ENCODE measurements at places on chromosomes 12 and 14.

GRCh38 chr12:70885956-70886355 is 34.6 kb downstream of the PTPRR start:
- DNase-seq: no peak

GRCh38 chr14:31194661-31195060 is 12.9 kb downstream of the HECTD1 start:
- DNase-seq: no peak

DNA sequence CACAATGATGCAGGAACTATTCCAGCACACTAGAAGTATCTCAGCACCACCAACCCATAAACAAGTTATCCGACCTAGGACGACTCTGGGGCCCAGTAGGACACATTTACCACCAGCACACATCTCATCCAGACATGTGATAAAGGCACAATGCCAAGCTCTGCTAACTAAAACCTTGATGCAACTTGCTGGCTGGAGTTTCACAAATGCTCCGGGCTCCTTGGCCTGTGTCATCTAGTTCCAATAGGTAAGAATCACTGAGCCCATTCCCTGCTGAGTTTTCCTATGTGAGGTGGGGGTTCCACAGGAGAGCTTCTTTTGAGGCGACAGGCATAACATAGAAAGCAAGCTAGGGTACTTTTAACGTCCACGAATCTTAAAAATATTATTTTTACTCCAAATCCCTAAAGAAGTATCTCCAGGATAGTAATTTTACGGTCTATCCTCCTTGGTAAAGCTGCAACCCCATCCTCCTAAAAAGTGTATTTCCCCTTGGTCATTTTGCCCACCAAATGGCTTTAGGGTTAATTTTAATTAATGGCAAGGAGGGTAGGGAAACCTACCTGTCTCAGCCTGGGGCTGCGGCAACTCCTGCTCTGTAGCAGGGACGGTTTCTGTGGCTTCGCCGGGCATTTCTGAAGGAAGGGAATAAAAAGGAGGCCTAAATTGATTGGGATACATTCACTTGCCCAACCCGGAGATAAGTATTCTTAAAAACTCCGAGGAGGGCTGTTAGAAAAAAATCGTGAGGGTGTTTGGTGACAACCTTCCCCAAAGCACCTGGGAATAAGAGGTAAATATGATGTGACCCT is 1.0 kb downstream of the NACA start:
- DNase-seq: peak; percentile 28

DNA sequence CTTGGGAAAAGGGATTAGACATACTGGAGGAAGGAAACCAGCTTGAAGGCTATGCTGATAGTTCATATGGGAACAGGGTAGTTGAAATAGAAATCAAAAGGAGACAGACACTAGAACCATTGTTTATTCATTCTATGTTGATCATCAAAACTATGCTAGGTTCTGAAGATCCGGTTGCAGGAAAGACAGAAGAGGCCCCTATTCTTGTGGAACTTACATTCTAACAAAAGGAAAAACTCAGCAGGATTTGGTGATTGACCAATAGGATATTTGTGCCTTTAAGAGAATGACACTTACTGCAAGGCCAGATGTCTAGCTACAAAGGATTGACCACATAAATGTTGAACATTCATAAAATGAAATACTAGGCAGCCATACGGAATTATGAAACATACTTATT is 179.2 kb downstream of the AKAP6 start:
- DNase-seq: no peak

GRCh38 chr14:31944256-31945073 is 132.6 kb upstream of the ARHGAP5 start:
- DNase-seq: peak; percentile 25

DNA sequence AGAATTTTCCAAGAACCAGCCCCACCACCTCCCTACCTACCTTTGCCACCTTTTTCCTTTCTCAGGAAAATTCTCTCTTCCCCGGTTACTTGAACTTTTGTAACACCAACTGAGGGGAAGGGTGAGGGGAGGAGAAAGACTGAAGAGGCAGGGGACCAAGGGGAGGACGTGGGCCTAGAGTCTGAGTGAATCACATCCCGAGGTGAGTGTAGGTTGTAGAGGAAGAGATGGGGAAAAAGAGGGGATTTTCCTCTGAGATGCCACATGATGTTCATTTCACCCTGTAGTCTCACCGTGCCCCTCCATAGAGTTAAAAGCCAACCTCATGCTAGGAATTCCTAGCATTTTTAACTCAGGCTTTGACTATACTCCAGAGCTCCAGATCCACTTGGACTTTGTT is 311.8 kb downstream of the RPAP3 start:
- DNase-seq: peak; percentile 68

DNA sequence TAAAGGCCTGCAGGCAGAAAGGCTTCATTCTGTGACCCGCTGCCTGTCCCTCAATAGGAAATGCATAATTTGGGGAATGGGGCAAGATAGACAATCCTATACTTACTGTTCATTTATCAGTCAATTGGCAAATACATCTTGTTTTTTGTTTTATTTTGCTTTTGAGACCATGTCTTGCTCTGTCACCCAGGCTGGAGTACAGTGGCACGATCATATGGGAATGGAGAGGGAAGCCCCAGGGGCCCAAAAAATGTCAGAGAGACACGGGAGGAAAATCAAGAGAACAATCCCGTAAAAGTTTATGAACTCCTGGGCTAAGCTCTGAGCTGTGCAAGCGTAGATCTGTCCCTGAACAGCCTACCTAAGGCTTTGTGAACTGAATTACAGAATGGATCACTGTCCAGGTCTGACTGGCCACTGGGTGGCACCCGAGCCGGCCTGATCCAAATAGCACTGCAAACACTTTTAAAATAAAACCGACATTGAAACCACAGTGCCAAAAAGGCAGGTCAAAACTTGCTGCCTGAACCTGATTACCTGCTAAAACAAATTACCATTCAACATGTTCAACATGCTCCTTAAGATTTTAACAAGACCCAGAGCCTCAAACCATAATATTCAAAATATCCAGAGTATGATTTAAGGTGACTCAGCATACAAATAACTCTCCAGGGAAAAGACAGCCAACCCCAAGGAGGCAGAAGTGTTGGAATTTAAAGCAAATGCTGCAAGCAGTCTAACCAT is 11.8 kb downstream of the COPS7A start:
- DNase-seq: peak; percentile 66

- no peak for DNase-seq
Observed at GRCh38 chr12:109334887-109335286, 12.8 kb upstream of the MYO1H start.

GRCh38 chr12:113194971-113195391 is 9.5 kb downstream of the RITA1 start:
- DNase-seq: no peak

DNA sequence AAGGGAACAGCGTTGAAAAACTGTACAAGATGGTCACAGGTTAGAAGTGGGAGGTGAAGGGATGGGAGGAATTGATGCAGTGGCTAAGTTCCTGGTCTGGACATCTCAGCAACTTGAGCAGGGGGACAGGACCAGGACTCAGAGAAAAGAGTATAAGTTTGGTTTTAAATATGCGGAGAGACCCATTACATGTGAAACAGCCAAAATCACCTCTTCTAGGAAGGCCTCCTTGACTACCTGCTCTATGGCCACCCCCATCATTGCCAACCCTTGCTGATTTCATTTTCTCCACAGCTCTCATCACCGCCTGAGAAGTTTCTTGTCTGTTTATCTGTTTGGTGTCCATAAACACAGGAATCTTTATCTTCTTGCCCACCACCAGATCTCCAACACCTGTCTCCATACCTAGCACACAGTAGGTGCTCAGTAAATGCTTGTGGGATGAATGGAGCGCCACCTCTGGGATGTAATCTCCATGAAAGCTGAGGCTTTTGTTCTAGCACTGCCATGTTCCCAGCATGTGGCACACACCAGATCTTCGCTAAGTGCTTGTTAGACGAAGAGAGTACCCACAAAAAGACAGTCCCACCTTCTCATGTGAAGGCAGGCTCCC is 11.2 kb upstream of the PHETA1 start:
- DNase-seq: no peak

Data from activated CD4-positive, alpha-beta memory T cell treated with anti-CD3 and anti-CD28 coated beads for 36 hours (primary cell).